ENCODE measurements at places on chromosomes 6 and 20.

GRCh38 chr20:37417617-37418467, 71.9 kb downstream of the SRC start:
- no peak for DNase-seq

DNA sequence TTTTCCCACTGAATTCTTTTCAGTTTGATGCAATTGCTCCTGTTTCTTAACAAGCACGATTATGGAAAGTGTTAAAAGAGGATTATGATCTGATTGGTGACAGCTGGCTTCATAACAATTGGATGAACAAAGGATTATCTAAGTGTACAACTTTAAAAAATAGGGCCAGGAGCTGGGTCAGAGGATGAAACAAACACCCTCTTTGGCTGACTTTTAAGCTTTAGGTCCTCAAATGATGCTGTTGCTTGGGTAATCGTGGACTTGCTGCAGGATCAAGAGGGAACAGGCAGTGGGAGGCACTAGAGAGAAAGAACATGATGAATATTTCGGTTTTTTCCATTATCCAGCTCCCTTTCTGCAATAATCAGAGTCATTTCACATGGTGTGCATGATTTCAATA, 35.5 kb upstream of the TMX4 start:
- no peak for DNase-seq

DNA sequence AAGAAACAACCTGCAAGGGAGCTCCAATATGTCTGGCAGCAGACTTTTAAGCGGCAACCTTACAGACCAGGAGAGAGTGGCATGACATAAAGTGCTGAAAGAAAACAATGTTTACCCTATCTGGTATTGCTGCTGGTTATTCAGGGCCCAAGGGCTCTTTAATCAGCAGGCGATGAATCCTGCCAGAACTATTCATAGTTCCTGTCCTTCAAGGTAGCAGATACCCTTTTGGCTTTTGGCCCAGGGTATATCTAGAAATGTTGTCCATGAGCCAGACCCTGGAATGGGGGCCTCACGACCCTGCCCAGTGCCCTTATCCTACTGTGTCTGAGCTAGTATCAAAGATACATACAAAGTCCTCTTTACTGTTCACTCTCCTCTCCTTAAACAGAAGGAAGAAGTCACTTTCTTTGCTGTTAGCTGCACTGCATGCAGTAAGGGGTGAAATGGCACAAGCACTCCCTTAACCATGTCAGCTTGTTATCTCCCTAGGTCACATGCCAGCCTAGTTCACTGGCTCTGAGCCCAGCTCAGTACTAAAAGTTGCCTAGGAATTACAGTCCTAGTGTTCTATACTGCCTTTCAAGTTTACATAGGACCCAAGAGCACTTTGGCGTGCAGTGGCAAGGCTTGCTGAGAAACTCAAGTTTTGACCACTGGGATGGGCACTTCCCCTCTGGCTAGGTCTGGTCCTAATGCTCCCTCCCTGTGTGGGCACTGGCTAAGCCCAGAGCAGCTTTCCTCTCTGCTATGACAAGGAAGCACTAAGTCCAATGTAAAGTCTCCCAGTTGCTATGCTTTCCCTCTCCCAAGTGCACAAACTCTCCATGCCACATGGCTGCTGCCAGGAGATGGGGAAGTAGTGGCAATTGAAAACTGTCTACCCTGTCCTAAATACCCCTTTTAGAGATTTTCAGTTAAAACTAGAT, 122.0 kb downstream of the HTR1B start:
- no peak for DNase-seq

- DNase-seq = no peak
Observed at GRCh38 chr20:31652917-31653396, 15.2 kb downstream of the COX4I2 start.

All from RPMI8226 (cell line).